Activated T-helper 1 cell treated with Interleukin-2 at 50 U/mL for 16 hours (primary cell): ENCODE measurements at places on chromosomes 1 and 21.

DNA sequence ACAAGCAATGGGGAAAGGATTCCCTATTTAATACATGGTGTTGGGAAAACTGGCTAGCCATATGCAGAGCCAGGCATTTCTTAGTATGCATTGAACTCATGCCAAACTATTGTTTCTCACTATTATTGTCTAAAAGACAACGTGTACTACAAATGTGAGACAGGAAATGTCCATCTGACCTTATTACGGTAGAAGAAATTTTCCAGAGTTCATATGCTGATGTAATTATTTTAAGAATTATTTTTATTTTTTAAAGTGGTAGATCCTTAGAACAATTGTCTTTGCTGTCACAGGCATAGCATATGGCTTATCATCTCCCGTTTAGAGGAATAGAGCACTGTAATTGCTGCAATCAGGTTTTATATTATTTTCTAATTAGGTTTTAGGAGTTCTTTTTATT, 75.2 kb upstream of the S1PR1 start:
- no peak for DNase-seq

- DNase-seq: no peak
Measured at GRCh38 chr1:156146020-156146768, 7.2 kb upstream of the SEMA4A start.

GRCh38 chr1:94600556-94600955, 59.0 kb upstream of the F3 start:
- no peak for DNase-seq

GRCh38 chr1:47469390-47469759, 31.5 kb downstream of the FOXD2 start:
- no peak for DNase-seq

DNA sequence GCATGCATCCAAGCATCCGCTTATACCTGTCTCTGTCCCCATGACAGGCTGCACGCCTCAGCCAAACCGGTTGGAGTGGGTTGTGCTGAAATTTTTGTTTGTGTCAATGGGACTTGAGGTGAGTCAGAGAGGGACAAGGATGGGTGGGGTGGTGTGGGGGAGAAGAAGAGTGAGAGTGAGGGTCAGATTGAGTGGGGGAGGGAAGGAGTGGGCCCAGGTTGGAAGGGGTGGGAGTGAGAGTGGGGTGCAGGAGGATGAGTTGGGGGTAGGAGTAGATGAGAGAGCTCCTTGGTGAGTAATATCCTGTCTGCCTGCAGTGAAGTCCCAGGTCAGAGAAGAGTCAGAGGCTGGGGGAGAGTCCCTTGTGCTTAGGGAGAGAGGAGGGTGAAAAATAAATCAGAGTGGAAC, 3.3 kb upstream of the NECTIN4 start:
- DNase-seq: no peak

DNA sequence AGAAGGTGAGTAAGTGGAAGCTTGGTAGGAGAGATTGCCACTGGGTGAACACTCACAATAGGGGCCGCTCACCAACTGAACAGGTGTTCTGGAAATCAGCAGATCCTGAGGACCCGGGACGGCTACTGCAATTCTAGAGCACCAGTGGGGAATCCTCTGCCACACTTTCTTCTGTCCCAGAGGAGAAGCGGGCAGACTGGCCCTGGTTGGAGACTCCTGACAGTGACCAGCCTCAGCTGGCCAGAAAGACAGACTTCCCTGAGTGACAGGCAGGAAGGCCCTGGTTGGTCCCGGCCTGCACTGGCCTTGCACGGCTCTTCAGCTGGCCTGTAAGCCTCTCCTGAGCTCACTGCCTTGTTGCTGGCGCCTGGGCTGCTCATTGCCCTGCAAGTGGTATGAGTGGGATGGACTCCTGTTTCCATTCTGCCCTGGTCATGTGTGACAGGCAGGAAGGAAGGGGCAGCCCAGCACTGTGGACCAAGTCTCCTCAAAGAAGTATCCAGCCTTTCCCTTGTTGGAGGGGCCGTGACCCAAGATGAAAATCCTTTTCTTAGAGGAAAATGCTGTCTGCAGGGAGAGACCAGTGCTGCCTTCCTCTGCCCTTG, 34.5 kb downstream of the MAN1C1 start:
- DNase-seq: no peak

GRCh38 chr1:36872126-36872754, 162.1 kb downstream of the GRIK3 start:
- DNase-seq: no peak

DNA sequence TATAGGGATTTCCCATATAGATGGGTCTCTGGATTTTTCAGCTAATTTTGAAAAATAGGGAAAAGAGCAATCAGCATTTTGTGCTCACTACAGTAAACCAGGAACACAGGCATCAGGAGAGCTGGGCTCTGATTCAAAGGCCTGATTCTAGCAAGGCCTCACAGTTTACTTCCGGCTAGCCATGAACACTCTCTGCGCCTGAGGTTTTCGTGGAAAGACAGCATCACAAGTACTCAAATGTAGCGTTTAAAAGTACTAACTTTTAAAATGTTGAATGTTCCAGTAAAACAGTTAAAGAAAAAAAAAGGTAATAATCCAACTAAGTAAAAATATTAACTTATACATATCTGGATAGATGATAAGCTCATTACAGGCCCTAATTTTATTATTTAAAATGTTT, 120.6 kb downstream of the SLC45A1 start:
- DNase-seq: no peak

GRCh38 chr1:27576806-27577227, 27.1 kb downstream of the AHDC1 start:
- DNase-seq: no peak

GRCh38 chr1:114517348-114517747, 6.3 kb upstream of the TRIM33 start:
- DNase-seq: no peak

DNA sequence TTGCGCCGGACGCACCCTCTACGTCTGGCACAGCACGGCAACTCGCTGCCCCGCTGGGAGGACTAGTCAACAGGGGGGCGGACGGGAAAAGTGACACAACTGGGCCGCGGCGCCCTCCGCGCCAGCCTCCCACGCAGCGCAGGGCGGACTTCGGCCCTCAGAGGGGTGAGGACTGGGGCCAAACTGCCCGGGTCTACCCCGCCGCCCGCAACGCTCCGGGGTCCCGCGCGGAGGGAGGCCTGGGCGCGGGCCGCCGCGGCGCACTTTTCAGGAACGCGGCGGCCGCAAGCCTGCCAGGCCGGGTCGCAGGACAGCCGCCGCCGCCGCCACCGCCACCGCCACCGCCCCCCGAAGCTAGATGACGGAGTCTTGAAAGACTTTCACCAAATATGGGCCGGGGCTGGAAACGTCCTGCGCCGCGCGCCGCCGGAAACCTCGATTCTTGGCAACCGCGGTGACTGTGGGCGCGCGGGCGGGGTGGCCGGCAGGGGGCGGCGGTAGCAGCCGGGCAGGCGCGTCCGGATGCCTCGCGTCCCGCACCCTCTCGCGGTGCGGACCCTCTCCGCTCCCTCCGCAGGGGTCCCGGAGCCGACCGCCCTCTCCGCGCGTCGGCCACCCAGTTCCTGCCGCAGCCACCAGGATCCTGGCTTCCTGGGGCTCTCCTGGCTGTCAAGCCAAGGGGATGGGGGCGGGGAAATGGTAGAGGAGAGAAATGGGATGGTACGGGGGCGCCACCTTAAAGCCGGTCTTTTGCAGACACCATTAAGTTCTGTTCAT, 3.7 kb upstream of the CCN1 start:
- DNase-seq: no peak

DNA sequence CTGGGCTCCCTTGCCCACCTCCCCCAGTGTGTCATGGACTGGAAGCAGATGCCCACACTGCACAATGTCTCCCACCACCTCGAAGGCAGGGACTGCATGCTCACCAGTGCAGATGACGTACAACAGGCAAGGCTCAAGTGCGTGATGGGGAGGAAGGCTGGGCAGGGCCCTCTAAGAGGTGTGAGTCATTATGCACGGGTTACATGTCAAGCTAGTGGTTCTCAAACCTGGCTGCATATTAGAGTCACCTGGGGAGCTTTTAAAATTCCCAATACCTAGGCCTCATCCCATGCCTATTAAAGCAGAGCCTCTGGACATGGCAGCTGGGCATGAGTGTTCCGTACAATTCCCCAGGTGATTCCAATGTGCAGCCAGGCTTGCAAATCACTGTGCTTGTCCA, 137.9 kb upstream of the NGF start:
- no peak for DNase-seq

DNA sequence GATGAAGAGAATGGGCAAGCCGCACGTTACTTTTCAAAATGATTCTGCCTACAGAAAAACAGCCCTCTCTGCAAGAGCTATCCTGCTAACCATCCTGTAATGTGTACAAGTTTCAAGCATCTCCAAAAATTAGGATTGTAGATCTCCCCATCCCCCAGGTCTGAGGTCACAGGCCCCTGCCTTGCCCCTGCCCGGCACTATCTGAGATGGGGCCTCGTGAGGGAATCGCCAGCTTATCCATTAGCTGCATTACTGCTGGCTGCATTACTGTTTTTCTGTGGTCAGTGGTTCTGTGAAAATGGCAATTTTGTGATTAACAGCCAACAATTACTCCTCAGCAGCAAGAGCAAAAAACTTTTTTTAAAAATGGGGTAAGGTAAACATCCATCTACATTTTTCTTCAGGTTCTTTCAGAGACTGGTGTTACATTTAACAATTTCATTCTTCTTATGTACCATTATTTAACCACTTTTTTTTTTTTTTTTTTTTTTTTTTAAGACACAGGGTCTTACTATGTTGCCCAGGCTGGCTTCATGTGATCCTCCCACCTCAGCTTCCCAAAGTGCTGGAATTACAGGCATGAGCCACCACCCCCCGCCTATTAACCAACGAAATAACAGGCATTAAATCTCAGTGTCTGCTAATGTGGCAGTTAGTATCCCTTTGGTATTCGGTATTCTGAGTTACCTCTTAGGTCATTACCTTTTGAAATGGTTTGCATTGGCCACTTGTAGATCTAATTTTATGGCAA, 83.8 kb downstream of the MRPL37 start:
- DNase-seq: no peak

- DNase-seq: no peak
Measured at GRCh38 chr1:8293641-8294169, 24.2 kb upstream of the SLC45A1 start.

GRCh38 chr1:8457760-8458381, 140.0 kb downstream of the SLC45A1 start:
- DNase-seq: no peak
